ENCODE measurements at places on chromosomes 1 and 21.
A peak's percentile ranks its signal among the peaks of the same experiment; 100 is the strongest.

GRCh38 chr1:243598433-243598832 is 251.6 kb downstream of the AKT3 start:
- DNase-seq = no peak

GRCh38 chr1:162847839-162848453 is 13.0 kb downstream of the CCDC190 start:
- peak; percentile 89 for DNase-seq

DNA sequence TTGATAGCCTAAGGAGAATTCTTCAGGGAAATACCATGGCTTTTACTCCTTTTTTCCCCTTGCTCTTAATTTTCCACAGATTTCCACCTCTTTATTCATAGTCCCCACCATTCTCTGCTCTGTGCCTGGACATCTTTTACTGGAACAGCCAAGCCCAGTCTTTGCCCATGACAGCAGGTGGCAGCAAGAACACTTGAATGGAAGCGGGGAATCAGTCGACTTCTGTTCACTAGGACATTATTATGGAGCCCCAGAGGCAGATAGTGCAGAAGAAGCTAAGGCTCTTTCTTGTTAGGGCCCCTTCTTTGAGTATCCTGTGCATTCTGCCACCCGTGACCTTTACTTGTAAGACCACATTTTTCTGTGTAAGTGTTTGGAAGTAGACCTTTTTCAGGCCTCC is 6.3 kb downstream of the OR14I1 start:
- no peak for DNase-seq

- DNase-seq = peak; percentile 64
Observed at GRCh38 chr1:15948595-15949452, 27.1 kb downstream of the ZBTB17 start.

DNA sequence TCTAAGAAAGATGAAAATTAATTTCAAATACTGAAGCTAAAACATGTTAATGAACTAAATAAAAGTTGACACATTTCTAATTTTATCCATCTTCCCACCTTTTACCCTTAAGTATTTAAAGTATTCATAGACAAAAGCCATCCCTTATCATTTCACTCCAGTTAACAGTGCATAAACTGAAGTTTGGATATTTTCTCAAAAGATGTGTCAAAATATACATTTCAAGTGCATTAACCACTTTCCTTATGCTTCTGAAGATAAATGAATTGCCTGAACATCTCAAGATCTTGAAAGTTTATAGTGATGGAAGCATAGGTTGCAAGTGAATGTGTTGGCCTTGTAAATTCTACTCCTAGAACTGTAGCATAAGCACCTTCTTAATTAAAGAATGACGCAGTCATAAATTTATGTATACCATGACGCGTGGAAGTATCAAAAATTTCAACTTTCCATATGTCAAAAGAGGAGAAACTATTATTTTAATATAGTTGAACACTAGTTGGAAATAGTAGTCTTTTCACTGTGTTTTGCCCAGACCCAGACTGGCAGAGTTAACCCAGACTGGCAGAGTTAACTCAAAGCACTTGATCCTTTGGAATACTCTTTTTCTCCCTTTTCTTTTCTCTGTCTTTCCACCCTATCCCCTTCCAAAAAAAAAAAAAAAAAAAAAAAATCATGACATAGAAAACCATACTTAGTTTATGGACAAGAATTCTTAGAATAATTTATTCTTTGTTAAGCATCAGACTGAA is 282.6 kb upstream of the C1orf105 start:
- no peak for DNase-seq

GRCh38 chr1:243982447-243983018 is 68.5 kb upstream of the ZBTB18 start:
- no peak for DNase-seq

DNA sequence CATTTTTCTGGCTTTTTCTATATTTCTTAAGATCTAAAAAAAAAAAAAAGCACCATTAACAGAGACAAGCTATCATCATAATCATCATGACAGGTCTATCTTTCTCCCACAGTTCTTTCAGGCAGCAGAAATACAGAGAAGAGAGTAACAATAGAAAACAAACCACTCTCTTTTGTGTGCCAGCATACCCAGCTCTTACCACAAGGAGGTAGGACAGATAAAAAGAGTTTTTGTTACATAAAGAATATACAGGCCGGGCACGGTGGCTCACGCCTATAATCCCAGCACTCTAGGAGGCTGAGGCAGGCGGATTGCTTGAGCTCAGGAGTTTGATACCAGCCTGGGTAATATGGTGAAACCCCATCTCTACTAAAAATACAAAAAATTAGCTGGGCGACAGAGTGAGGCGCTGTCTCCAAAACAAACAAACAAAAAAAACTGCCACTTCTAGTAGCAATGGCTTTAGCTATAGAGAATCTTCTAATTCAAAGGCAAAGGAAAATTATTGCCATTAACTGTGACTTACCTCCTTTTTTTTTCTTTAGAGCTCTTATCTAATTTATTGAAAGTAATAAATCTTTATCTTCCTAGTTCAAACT is 39.7 kb downstream of the ANKRD13C start:
- DNase-seq = no peak

DNA sequence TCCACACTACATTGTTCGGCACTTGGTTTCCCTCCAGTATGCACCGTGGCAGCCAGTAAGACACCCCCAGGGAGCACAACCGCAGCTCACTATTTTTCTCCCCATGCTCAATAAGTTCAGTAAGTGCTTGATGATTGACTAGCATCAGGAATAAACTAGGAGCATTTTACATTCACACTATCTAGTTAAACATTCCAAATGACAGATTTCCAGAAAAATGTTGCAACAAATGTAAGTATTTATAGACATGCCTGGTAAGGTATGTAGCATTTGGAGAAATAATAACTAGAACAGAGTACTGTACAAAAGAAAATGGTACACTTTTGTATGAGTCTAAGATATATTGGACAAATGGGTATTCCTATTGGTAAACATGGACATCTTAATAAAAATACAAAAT is 92.9 kb downstream of the SLC45A1 start:
- no peak for DNase-seq

GRCh38 chr1:239315631-239316217 is 70.6 kb upstream of the CHRM3 start:
- DNase-seq = no peak

- DNase-seq = no peak
Observed at GRCh38 chr1:112030157-112030556, 40.7 kb upstream of the KCND3 start.

- DNase-seq = no peak
Observed at GRCh38 chr1:157047062-157047410, 1.5 kb upstream of the ARHGEF11 start.

GRCh38 chr1:182484531-182485257 is 34.7 kb downstream of the RGSL1 start:
- DNase-seq = peak; percentile 3

DNA sequence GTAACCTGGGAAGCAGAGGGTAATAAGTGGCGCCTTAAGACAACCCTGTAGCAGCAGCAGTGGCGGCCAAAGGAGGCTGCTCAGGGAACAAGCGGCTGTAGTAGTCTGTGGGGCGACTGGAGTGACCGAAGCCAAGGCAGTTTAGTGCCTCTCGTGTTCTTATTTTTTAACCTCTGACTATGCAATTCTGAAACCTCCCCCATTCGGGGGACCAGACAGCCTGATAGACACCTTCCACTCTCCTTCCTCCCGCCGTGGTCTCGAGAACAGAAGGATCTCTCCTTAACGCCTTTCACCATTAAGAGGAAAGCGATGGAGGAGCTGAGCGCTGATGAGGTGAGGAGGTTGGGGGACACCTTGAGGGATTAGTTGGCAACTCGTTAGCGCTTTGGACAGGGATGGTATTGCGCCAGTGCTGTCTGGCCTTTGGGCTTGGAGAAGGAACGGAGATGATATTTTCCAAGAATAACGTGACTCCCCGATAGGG is 644 bp downstream of the UBE4B start:
- peak; percentile 45 for DNase-seq

DNA sequence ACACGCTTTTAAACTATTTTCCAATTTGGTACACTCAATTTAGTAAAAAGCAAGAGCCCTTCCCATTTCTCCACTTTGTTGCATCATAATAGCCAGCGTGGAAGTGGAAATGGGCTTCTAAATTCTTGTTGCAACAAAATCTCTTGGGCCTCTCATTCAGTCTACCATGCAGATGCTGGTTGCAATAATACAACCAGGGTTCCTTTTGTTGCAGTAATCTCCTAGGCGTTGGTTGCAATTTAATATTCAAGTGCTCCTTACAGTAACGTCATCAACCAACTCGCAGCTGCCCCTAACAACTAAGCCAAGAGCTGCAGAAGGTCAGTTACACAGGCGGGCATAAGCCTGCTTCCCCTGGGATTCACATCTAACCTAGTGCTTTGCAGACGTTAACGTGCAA is 2.7 kb upstream of the HDGF start:
- no peak for DNase-seq

DNA sequence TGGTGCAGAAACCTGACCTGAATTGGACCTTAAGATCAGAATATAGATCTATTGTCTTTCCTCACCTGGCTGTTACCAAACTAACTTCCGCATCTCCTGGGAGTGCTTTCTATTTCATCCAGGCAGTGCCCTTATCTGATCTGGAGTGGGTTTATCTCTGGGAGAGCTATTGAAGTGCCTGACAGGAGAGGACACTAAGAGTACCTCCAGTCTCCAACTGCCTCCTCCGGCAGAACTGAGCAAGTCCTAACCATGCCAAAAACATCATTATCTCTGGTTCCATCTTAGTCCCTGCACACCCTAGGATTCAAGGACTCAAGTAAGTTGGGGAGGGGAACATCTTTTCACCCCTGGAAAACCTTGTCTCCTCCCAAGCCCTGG is 12.4 kb upstream of the KCNJ15 start:
- peak; percentile 2 for DNase-seq

DNA sequence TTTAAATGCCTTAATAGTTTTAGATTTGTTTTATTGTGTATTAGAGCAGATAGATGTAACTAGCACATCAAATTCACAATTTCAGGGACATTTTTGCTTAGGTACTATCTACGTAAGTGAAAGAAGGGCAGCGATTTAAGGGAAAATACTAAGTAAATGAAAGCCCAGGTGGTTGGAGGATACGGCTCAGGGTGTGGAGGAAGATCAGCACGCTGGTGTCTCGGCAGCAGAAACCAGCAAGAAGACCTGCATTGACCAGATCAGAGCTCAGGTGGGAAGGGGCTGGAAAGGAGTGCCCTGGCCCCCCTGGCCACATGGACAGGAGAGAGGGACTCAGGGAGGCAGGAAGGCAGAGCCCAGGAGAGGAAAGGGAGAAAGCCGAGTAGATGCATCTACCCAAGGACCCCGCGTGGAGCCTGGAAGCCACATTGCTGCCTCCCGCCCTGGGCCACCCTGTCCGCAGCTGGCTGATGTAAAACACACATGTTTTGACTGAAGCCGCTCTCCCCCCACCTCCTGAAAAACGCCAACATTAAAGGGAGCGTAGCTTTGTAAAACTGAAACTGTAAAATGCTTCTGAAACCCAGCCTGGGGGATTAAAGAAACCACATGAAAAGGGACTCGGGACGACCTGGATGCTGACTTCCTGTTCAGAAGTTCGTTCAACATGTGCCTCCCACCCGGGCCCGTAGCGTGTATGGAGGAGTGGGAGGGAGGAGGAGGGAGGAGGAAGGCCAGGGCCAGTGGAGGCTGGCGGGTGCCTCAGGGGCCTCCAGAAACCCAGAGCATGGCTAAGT is 72.6 kb upstream of the TARDBP start:
- peak; percentile 76 for DNase-seq

DNA sequence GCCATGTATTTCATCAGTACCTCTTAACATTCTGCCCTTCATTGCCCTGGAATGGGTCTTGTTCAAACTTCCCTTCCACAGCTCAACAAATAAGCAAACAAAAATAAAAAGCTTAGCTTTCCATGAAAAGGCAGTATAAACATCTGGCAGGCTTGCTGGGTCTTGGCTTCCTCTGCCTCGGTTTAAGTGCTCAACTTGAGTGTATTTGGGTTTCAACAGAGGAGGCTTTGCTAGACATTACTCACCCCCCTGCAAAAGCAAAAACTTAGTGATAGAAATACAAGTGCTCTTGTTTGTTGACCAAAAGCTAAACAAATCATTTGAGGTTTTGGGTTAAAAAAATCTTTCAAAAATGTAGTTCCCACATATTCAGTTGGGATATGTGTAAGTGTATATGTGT is 518.5 kb downstream of the PLPP3 start:
- no peak for DNase-seq

- peak; percentile 10 for DNase-seq
Observed at GRCh38 chr21:34198231-34199120, 125.1 kb downstream of the MRPS6 start.

GRCh38 chr1:15454256-15454655 is 2.3 kb upstream of the CELA2A start:
- DNase-seq = no peak

- DNase-seq = no peak
Observed at GRCh38 chr1:242554577-242554976, 30.1 kb upstream of the PLD5 start.

DNA sequence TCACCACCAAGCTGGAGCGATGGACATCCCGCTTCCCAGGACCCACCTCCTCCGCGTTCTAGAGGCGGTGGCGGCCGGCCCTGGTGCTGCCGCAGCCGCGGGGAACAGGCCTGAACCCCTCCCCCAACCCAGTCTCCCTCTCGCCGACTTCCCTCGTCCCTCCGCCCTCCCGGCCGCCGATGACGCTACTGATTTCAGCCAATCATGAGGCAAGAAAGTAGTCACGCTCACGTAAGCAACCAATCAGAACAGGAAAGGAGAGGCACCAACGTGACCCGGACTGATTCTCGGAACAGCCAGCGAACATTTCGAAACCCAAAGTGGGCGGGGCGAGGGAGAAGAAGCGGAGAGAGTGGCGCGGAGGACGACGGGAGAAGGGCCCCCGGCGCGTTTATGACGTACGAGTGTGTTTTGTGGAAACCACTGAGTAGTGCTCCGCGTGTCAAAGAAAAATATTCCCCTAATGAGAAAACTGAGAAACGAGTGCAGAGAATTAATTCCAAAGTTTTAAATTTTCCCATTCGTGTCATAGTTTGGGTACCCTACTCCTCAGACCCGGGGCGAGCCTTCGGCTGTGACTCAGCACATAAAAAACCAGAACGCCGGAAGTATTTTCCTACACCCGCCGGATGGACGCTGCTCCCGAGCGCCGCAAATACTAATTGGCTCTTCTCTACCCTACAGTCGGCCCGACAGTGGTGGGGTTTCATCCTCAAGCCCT is at the start of gene NRDC:
Gene NRDC, minus strand, starts transcription at position 112 of the 721 bp plus-strand sequence. CDS start 112 bp downstream, outside the sequence.
- DNase-seq = peak; percentile 99

GRCh38 chr1:14392161-14392858 is 206.2 kb upstream of the KAZN start:
- DNase-seq = no peak

DNA sequence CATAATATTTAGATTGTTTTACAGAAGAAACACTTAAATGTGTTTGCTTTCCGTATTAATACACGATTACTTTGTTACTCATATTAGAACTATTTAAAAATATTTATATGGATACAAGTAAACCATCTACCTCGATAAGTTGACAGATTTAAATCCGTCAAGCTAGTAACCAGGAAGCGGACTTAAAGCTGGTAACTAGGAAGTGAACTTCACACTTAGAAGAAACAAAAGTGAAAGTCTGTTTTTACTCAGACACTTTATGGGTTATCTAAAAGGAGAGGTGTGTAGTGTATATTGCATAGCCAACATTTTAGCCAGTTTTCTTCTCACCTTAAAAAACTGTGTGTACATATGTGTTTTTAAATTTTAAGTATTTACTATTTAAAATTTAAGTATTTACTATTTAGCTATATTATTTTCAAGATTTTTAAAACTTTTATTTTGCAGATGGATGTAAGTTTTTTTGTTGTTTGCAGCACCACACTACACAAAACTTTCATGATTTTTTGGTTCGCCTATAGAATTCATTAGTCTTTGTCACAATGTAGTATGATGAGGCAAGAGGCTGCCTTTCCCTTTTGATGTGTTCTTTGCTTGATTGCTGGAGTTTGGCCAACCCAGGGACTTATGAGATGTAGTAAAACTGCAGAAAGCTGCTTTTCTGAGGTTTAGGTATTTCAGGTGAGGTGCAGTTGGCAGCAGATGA is 2.7 kb downstream of the USP25 start:
- no peak for DNase-seq
